Left ventricle myocardium inferior (tissue), 1 donor: ENCODE measurements at places on chromosomes 3 and 15. TPM values are rescaled to one million over a fixed set of nuclear protein-coding genes. Genes with fewer than 3 reads are reported as not detected.

- H3K27ac ChIP-seq = peak overlapping the region; percentile 67
- no peaks in the 10 kb centered on the region for H3K36me3 ChIP-seq
- H3K4me1 ChIP-seq = peaks cover 20% of the 10 kb centered on the region
- peak overlapping the region; percentile 76 for H3K4me3 ChIP-seq
These were observed 430 bp downstream of the SLCO2A1 start for GRCh38 chr3:134029256-134029733.

- H3K4me1 ChIP-seq = peaks cover 31% of the 10 kb centered on the region
- peak overlapping the region; percentile 13 for H3K27ac ChIP-seq
- DNase-seq = no peak
- H3K4me3 ChIP-seq = no peak overlapping the region
- no peaks in the 10 kb centered on the region for H3K27me3 ChIP-seq
These were observed 11.7 kb downstream of the MRPS11 start for GRCh38 chr15:88479169-88479568.

- H3K36me3 ChIP-seq = no peaks in the 10 kb centered on the region
- no peak overlapping the region for H3K27ac ChIP-seq
- H3K4me3 ChIP-seq = no peak overlapping the region
- no peaks in the 10 kb centered on the region for H3K27me3 ChIP-seq
These were observed 14.3 kb downstream of the GRM2 start for GRCh38 chr3:51721062-51721745.

DNA sequence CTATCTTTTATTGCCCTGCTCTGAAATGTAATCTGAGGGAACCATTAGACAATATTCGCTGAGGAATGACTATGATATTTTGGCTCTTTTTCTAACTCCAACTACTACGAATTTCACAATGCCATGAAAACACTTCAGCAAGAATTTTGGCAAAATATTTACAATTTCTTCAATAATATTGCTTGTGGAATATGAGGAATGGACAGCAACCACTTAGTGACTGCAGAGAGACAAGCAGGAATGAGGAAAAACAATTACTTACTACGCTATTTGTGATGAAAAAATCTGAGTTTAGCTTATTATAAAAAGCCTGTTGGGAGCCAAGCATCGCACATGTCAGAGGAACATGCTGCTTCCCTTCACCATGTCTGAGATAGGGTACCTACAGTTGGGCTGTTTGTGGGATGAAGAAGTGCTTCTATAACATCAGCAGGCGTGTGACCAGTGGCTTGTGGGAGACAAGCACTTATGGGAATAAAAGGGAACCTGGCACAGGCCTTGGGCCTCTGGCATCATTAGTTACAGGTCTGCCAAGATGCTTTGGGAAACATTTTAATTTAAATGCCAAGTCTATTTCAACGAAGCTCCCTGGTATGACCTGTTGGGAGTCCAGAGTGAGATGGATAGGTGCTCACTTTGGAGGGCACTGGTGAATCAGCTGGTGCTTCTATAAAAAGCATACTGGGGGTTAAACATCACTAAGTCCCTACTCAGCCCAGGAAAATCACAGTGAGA is 2.7 kb upstream of the PLCL2 start:
- H3K4me1 ChIP-seq = peaks cover 47% of the 10 kb centered on the region
- no peaks in the 10 kb centered on the region for H3K36me3 ChIP-seq
- no peaks in the 10 kb centered on the region for H3K27me3 ChIP-seq
- H3K4me3 ChIP-seq = peak overlapping the region; percentile 92
- H3K27ac ChIP-seq = peak overlapping the region; percentile 96

AGBL1 gene
- total RNA-seq = not detected

PEX5L gene
- 0.41 TPM for total RNA-seq

CRYBG3 gene
- total RNA-seq = 19.9 TPM

FHIT gene
- total RNA-seq = 16.0 TPM

GPR156 gene
- not detected for total RNA-seq
